Lung microvascular endothelial cell (primary cell): ENCODE measurements at places on chromosomes 6 and 20.
A peak's percentile ranks its signal among the peaks of the same experiment; 100 is the strongest.

DNA sequence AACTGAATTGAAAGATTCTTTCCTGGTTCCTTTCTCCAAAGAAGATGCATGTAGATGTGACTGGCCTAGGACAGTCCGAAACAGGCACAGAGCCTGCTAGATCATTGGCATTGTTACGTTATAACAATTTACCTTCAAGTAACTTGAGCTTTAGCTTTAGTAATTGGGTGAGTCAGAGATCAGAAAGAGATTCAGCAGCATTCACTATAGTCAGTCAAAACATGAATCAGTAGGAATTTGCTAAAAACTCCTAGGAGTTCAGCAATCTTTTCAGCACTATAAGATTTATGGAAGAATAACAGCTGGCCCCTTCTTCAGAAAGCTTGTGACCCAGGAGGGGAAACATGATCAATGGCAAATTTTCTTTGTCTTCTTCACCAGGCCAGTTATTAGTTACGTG lies 281.7 kb upstream of the PRDM1 start:
- no peak for DNase-seq

- no peak for DNase-seq
Measured at GRCh38 chr6:114816678-114817077, 473.9 kb upstream of the HS3ST5 start.

- no peak for DNase-seq
Measured at GRCh38 chr6:33201147-33201545, 479 bp downstream of the SLC39A7 start.

- DNase-seq: no peak
Measured at GRCh38 chr20:17298171-17298570, 71.3 kb downstream of the PCSK2 start.

DNA sequence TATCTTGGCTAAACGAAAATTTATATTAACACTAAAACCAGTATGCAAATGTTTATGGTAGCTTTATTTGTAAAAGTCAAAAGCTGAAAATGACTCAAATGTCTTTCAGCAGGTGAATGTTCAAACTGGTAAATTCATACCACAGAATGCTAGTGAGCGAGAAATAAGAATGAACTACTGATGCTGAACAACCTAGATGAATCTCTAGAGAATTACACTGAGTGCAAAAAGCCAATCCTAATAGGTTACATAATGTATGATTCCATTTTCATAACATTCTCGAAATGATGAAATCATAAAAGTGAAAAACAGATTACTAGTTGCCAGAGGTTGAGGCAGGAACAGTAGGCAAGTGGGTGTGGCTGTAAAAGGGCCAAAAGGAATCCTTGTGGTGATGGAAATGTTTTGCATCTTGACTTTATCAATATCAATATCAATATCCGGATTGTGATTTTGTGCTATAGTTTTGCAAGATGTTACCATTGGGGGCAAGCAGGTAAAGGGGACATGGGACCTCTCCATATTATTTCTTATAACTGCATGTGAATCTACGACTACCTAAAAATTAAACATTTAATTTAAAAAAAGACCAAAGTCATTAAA lies 26.1 kb downstream of the ZNF311 start:
- DNase-seq: no peak

GRCh38 chr6:107972413-107973096 lies 14.5 kb upstream of the SEC63 start:
- DNase-seq: no peak

DNA sequence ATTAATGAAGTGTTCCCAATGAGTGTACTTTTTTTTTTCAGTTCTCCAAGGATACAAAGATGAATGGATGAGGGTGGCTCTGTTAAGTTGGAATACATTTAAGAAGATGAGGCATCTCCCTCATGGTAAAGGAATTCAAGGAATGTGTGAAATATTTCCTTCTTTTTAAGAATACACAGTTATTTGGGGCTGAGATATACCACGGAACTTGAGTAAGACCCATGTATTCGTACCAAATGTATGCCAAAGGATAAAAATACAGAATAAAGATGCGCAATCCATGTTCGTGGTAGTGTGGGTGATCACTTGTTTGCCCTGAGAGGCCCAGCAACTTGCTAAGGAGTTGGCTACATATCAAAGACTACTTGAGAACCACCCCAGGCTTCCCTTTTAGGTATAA lies 164.2 kb upstream of the TCF21 start:
- peak; percentile 20 for DNase-seq

DNA sequence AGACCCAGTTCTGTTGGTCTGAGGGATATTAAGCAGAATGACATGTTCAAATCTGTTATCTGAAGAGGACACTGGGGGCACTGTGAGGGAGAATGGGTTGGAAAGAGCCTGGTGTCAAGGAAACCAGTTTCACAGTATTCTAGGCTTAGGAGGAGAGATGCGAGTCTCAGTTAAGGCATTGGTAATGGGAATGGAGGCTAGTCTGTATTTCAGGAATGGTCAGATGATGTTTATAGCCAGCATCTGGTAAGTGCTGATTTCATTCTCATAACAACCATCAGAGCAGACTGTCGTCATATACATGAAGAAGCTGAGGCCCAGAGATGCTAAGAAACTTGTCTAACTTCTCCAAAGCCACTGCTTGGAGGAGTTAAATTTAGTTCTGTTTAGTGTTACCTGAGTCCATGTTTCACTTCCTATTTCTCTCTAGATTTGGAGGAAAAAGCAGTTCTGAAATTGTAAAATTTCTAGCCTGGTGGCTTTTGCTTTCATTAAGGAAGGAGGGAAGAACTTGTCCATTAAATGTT lies 242.0 kb downstream of the ARID1B start:
- no peak for DNase-seq

GRCh38 chr6:106252687-106253086 lies 72.9 kb downstream of the ATG5 start:
- DNase-seq: no peak

GRCh38 chr6:20302702-20303251 lies 90.5 kb upstream of the MBOAT1 start:
- DNase-seq: no peak

DNA sequence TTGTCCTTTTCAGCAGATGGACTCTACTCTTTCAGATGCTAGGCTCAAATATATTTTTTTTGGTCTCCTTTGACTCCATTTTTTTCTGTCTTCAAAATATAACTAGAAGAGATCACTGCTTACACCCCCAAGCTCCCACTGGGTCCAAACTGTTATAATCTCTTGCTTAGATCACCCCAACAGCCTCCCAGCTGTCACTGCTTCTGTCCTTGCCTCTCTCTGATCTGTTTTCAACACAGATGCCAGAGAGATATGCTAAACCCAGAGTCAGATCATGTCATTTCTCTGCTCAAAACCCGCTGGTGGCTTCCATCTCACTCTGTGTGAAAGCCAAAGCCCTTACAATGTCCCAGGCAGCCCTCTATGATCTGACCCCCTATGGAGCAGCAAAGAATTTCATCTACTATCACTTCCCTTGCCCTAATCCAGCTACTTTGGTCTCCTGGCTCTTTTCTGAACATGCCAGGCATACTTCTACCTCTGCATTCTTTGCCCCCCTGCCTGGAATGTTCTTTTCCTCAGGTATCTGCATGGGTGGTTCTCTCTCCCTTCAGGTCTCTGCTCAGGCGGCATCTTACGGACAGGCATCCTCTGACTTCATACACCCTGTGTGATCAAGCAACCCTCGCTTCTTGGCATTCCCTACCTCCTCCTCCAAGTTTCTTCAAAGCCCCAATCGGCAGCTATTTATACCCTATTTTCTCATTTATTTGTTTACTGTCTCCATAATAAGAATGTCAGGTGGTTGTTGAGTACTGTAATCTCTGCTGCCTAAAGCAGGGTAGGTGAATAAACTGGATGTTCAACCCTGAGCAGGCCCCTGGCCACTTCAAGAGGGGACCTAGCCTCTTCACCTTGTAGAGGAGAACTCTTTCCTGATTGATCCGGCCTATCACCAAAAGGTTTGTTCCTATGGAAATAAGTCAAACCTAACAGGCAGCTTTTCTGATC lies 43.6 kb upstream of the SLC4A11 start:
- no peak for DNase-seq

DNA sequence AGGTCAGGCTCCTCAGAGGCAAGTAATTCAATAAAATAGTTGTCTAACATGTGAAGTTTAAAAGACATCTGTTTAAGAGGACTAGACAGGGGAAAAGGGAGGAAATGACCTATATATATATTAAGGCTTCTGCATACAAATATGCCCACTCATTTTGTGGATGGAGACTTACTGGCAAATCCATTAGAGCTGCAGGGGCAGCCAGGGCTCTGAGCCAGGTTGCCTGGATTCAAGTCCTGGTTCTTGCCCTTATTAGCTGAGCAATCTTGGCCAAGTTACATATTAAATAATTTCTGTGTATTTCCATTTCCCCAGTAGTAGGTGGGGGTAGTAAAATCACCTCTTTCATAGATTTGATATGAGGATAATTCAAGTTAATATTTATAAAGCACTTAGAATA lies 287.0 kb upstream of the RIMS1 start:
- DNase-seq: no peak

- DNase-seq: no peak
Measured at GRCh38 chr6:21870076-21870730, 276.7 kb downstream of the SOX4 start.

- DNase-seq: peak; percentile 30
Measured at GRCh38 chr6:1363729-1364572, 25.4 kb upstream of the FOXF2 start.

GRCh38 chr6:33686981-33687975 lies 24.2 kb downstream of the UQCC2 start:
- DNase-seq: no peak

- no peak for DNase-seq
Measured at GRCh38 chr20:36791862-36792261, 18.3 kb upstream of the DSN1 start.

- no peak for DNase-seq
Measured at GRCh38 chr6:8888468-8888867, 453.1 kb upstream of the SLC35B3 start.

DNA sequence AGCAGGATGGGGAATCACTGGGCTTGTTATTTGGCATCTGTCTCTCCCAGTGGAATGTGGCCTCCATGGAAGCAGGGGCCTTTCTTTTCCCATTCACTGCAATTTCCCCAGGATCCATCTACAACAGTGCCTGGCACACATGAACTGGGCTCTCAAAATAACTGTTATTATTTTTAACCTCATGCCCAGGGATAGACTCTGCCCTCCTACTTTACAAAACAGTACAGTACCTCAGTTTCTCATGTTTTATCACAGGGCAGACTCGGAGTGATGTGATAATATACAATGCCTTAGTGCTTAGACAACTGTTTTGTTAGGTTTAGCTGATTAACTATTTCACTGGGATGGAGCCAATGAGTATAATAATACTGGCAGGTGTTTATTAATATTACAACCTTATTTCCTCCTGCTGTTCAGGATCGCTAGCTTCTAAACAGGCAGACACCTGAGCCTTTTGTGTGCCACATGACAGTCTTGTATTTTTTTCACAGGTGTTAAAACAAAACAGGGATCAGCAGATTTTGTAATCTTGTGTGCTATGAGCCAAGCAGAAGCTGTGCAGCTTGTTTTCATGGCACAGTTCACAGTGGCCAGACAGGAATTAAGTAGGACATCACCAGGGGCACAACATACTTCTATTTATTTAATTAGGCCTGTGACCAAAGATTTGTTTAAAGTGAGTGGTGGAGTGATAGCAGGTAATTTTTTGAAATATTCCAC lies 157.7 kb upstream of the EYA4 start:
- DNase-seq: no peak

DNA sequence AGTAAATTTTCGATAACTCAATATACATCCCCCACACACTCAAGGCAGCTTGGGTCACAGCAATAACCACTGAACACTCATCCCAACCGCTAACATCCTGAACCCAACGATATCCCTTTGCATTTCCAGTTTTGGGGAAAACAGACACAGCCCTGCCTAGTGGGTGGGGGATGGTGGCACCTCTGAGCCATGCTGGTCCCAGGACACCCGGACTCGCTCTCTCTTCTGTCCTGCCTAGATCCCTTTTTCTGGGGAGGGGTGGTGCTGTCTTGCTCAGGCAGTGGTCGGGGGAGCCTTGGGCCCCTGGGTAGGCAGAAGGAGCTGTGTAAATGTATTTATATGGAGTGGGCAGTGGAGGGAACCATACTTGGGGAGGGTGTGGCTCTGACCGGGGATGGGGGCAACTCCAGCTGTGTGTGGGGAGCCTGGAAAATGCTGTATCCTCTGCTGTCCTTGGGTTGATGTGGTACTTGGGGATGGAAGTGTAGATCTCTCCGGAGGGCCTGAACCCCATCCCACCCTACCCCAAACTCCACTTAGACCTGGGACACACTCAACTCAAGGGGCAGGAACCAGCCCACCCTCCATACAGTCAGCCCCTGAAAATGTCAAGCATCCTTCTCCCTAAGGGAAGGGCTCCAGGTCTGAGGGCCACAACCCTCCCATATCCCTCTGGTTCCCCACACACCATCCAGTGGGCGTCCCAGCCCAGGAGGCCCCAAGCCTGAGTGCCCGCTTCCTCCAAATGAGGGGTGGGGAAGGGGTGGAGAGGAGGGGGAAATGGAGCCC lies 23.7 kb upstream of the SLC22A7 start:
- no peak for DNase-seq

DNA sequence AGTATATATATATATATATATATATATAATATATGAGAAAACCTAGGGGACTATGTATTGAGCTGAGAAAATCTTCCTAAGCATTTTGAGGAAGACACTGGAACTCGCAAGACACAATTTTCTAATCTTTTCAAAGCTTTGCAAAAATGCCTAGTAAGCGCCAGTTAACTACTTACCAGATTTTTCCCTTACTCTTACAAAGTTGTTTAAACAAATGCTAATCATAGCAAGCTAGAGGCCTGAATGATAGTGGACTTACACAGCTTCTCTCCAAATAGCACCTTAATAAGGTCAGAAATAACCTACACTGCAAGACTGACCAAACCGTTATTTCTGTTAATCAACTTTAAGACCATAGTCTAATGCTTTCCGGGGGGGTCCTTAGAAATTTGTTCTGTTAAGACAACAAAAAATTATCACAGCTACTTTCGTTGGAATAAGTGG lies 56.1 kb upstream of the HFE start:
- DNase-seq: no peak
